ENCODE measurements at places on chromosomes 1 and 21.

DNA sequence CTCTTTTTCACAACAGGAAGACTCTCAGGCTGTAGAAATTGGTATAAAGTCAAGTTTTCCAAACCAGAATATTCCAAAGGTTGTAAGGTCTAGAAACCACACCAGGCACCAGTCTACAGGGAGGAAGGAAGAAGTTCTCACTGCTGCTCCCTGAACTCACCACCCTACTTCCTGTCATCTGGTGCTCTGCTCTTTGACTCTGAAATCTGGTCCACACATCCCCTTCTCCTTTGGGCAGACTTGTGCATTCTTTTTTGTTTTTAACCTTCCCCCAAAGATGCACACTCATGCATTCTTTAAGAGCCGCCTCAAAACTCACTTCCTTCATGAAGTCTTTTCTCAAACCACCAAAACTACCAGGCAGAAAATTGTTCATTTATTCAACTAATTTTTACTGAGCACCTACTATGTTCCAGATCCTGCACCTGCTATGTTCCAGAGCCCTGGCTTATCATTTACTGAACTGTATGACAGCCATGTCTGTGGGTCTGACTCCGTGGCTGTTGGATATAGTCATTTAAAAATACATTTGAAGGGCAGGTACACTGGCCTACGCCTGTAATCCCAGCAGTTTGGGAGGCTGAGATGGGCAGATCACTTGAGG, 30.1 kb upstream of the EPS15 start:
- DNase-seq: peak; percentile 11

DNA sequence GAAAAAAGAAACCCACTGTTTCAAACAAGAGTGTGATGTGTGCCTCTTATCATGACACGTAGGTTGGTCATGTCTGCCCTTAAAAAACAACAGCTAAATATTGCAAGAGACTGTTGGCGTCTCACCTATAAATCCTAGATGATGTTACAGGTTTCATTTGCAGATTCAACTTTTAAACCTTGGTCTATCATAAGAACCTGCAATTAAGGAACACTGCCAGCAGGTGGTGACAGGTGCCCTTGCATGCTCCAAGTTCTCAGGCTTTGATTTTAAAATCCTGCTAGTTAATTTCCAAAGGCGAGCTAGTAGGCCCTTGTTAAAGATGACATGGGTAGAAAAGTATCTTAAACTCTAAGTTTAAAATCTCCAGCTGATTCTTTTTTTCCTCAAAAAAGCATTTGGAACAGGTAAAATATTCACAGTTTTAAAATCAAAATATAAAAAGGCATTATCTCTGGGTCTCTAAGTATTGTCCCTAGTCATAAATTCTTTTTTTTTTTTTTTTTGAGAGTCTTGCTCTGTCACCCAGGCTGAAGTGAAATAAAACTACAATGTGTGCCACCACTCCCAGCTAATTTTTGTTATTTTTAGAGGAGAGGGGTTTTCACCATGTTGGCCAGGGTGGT, 39.1 kb downstream of the CLSTN1 start:
- DNase-seq: peak; percentile 88

- peak; percentile 91 for DNase-seq
Observed at GRCh38 chr1:207822602-207823451, 71.0 kb downstream of the CD46 start.

DNA sequence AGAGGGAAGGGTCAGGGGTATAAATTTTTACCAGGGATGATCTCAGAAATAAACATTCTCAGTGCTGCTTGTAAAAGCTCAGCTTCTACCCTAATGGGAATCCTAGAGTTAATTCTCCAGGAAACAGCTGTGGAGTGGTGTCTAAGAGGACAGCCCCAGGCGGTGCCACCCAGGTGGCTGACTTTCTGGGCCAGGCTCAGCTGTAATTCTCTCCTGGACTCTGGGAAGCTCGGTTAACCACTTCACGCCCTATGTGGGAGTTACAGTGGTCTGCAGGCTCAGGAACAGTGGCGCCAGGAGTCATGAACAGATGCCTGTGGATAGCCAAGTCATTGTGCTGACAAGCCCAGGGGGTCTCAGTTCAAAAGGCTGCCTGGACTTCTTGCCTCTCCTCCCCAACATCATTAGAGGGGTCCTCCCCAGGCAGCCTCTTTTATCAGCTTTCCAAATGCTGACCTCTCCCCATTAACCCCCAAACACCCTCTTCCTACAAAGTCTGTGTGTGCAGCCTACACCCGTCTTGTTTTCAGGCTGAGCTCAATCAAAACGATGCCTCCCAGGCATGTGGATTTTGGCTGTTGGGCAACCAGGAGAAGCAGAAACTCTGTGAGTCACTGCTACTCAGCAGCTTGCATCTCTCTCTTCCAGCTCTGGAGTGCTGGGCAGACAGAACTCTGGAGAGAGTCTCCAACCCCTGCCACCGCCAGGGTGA, 1.2 kb downstream of the HHIPL2 start:
- no peak for DNase-seq

GRCh38 chr1:222010306-222010705, 268.4 kb upstream of the DUSP10 start:
- no peak for DNase-seq

GRCh38 chr1:29698033-29698432, 461.7 kb downstream of the PTPRU start:
- no peak for DNase-seq

- peak; percentile 46 for DNase-seq
Observed at GRCh38 chr21:46183910-46184624, at the start of gene SPATC1L. SPATC1L (minus strand) TSS chr21:46184459; CDS start chr21:46182816, 1,643 bp downstream.

DNA sequence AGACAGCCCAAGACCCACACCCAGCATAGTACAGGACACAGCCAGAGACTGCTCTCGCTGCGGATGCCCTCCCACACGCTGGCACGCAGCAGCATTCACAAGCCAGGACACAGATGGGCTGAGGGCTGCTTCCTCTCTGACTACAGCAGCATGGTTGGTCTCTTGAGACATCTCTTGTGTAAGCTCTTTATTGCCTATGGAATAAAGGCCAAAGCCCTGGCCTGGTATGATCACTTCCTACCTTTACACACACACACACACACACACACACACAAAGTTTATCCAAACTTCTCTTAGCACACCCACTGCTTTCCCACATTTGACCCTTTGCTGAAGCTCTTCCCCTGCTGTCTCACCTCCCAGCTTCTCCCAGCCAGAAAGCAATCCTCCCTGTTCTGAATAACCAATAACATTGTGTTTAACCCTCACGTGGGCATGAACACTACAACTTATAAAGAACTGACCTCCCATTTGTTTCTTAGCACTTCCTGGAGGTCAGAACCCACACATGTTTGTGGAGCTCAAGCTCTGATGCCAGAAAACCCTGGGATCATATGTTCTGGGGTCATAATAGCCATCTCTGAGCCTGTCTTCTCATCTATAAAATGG, 1.2 kb upstream of the LUZP1 start:
- peak; percentile 44 for DNase-seq
